Lower leg skin (tissue), 4 donors: ENCODE measurements at places on chromosomes 4 and X. TPM values are rescaled to one million over a fixed set of nuclear protein-coding genes. Genes with fewer than 3 reads are reported as not detected.

- DNase-seq = peak; percentile 67
Observed at GRCh38 chrX:2504706-2505332, 4.0 kb upstream of the DHRSX start.

DNA sequence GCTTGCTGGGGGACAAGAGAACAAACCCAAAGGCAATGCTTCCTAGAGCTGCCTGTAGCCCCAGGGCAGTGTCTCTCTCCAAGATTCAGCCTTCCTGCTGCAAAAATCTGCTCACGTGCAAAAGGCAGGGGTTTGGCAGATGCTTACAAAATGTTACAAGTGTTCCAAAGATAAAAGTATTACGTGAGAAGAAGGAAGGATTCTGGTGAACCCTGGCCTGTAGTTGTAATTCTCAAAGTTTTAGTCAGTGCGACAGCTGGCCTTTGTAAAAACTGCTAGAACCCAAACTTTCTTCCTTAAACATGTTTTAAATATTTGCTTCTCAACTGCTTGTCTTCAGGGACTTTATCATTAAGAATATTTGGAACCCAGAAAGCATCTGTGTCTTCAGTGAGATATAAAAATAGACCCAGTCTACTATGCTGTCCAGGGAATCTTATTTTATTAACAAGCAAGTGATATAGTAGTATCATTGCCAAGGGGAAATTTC, 232.3 kb downstream of the FRMPD4 start:
- DNase-seq = no peak

- DNase-seq = no peak
Observed at GRCh38 chr4:92303621-92304027, at the start of gene GRID2. Gene GRID2 (plus strand): TSS chr4:92303966.

GRCh38 chr4:185654965-185655554, 119.8 kb upstream of the PDLIM3 start:
- DNase-seq = no peak

STEEP1 gene
- 29.4 TPM for total RNA-seq

SPACA5 gene
- not detected for total RNA-seq

GRCh38 chr4:118273642-118274041, 79.2 kb downstream of the PRSS12 start:
- no peak for DNase-seq

GRCh38 chr4:74344031-74344430, 20.9 kb upstream of the EREG start:
- no peak for DNase-seq

SMARCAD1 gene
- total RNA-seq = 35.7 TPM

GRCh38 chr4:36241771-36242170, 2.5 kb downstream of the ARAP2 start:
- no peak for DNase-seq

GRCh38 chr4:145390571-145390970, 91.1 kb upstream of the SMAD1 start:
- DNase-seq = no peak

FREM3 gene
- not detected for total RNA-seq

DNA sequence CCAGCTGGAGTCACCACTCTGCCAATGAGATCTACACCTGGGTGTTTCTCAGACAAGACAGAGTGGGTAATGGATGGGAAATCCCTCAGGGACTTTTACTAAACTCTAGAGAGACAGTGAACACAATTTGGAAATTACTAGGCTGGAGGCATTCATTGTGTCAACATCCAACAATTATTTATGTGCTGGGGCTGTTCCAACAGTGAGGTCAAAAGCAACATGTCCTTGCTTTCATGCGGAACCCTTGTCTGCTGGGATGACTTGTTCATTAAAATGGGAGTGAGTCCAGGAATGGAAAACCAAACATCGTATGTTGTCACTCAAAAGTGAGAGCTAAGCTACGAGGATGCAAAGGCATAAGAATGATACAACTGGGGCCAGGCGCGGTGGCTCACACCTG, 54.0 kb downstream of the DRD5 start:
- DNase-seq = no peak

GRCh38 chrX:11954176-11954575, 184.1 kb upstream of the FRMPD4 start:
- no peak for DNase-seq

DNA sequence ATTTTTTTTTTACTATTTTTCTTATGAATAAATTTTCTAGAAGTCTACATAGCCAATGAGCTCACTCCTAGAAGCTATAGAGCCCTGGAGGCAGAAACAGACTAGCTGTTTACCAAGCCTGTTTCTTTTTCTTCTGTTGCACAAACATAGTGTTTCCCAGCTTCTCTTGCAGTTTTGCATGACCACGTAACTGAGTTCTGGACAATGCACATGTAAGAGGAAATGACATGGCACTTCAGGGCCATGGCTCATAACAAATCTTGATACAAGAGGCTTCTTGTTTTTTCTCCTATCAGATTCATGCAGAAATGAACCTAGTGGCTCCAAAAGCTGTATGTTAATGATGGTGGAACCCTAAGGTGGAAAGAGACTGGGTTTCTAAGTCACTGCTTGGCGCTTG, 127.4 kb downstream of the ZNF330 start:
- no peak for DNase-seq

- DNase-seq = no peak
Observed at GRCh38 chrX:38746102-38746501, 55.2 kb upstream of the MID1IP1 start.

GNRHR gene
- not detected for total RNA-seq

GRCh38 chr4:154030746-154031145, 241.9 kb upstream of the SFRP2 start:
- DNase-seq = no peak

- DNase-seq = peak; percentile 74
Observed at GRCh38 chr4:4783847-4784246, 75.6 kb upstream of the MSX1 start.

GRCh38 chr4:3527914-3528876, 4.0 kb downstream of the LRPAP1 start:
- no peak for DNase-seq

ADRA2C gene
- total RNA-seq = 5.0 TPM

DNA sequence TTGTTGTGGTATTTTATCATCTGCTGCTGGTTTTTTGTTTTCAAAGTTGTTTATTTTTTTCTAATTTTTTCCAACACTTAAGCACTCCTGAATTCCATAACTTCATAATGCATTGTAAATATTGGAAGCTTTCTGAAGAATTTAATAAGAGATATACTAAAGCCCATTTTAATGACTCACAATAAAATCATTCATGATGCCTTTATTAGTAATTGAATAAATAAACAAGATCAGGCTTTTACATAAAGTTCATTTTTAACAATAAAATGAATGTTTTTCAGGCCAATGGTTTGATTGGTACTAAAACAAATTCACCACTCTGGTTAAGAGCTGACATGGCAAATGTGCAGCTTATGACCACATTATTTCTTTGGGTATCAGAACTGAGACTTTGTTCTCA, 408.2 kb upstream of the SMIM31 start:
- DNase-seq = no peak

GRCh38 chr4:133131829-133132460, 17.1 kb upstream of the PCDH10 start:
- DNase-seq = no peak

SULT1B1 gene
- total RNA-seq = 0.30 TPM

DNA sequence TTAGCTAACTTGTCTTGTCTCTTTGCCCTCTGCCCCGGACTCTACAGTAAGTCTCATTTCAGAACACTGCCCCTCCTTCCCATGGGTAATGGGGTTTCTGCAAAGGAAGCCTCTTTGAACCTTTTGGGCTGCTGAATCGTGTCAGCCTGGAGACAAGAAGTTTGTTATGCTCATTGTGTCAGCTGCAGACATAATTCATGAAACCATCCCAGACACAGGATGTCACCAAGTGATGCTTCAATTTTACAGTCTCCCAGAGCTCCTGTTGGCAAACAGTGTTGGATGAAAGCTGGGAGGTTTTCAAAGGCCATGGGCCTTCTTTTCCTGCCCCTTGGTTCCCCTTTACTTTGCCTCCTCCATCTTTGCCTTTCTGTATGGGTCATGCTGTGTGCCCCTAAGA, 223.1 kb upstream of the TAPT1 start:
- no peak for DNase-seq

DNA sequence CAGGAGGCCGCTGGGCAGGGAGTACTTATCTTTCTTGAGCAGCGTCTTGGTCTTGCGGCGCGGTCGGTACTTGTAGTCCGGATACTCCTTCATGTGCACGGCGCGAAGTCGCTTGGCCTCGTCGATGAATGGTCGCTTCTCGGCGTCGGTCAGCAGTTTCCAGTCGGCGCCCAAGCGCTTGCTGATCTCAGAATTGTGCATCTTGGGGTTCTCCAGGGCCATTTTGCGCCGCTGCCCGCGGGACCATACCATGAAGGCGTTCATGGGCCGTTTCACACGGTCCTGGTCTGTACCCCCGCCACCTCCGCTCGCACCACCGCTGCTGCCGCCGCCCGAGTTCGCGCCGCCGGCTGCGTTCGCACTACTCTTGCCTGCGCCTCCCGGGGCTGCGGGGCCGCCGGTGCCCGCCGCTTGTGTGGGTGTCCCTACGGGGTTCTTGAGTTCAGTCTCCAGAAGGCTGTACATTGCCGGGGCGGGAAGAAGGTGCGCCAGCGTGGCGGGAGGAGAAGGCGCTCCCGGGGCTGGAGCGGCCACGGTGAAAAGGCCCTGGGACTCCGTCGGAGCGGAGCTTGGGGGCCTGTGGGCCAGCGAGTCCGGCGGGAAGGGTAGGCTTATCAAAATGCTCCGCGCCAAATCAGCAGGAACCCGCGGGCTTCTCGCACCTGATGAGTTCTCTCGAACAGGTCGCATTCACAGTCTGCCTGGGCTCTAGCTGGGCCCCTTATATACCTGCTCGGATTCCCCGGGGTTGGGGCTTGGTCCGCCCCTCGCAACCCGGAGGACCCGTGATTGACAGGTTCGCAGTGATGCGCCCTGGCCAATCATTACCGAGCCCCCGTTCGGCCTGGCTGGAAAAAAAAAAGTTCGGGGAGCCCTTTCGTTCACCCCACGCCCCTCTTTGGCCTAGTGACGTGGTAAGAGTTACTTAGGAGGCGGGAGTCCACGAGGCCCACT, at the start of gene SOX3:
TSS of gene SOX3 (minus strand) at position 699 of the 954 bp plus-strand sequence. CDS start at position 690, 9 bp downstream.
- DNase-seq = no peak

MEPE gene
- total RNA-seq = not detected
